ENCODE measurements at places on chromosomes 4 and X. TPM values are rescaled to one million over a fixed set of nuclear protein-coding genes. Genes with fewer than 3 reads are reported as not detected.

GRCh38 chrX:16018291-16018690 lies 105.1 kb upstream of the GRPR start:
- no peak for DNase-seq

- DNase-seq, result no peak
Measured at GRCh38 chrX:13142891-13143290, 98.5 kb upstream of the FAM9C start.

- no peak for DNase-seq
Measured at GRCh38 chr4:24130637-24131036, 240.8 kb upstream of the PPARGC1A start.

Gene ETNPPL
- total RNA-seq, result 18.8 TPM

- no peak for DNase-seq
Measured at GRCh38 chrX:69207216-69207615, 42.0 kb upstream of the PJA1 start.
